ENCODE measurements at places on chromosomes 5 and 9.

DNA sequence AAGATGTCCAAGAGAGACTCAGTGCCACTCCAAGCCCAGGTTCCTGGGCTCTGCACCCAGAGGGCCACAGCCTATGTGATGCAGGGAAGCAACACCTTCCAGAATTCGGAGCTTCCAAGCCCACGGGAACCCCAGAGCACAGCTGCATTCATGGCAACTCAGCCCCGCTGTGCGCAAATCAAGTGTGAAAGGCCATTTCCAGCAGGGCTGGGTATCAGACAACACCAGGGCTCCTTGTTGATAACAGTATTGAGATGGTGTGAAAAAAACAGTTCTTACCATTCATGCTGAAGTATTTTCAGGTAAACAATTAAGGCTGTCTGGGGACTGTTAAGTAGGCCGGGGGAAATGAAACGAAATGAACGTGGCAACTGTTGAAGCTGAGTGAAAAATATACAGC lies 10.1 kb downstream of the ROR2 start:
- DNase-seq: no peak

GRCh38 chr9:78196258-78196657 lies 39.6 kb upstream of the CEP78 start:
- DNase-seq: no peak

- DNase-seq: no peak
These were observed 198.1 kb upstream of the WWC1 start for GRCh38 chr5:168093200-168093910.

DNA sequence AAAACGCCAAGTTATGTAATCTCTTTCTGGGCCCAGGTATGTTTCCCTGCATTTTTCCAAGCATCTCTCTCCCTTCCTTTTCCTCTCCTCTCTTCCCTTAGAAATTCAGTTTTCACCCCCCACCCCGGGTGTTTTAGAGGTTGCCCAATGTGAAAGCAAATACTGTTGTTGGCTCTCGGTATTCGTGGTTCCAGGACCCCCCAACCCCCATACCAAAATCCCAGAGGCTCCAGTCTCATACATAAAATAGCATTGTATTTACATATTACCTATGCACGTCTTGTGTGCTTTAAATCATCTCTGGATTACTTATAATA lies 48.8 kb downstream of the ACER2 start:
- DNase-seq: no peak
